Astrocyte (in vitro differentiated cells and primary cell): ENCODE measurements at places on chromosomes 3 and 15. TPM values are rescaled to one million over a fixed set of nuclear protein-coding genes. Genes with fewer than 3 reads are reported as not detected.
A peak's percentile ranks its signal among the peaks of the same experiment; 100 is the strongest.

The DHX36 gene
- total RNA-seq: 68.9 and 70.4 TPM in 2 replicates

The NR2E3 gene
- not detected in 2 replicates for total RNA-seq

- no peak for DNase-seq
These were observed 69.8 kb downstream of the CHRNA7 start for GRCh38 chr15:32099956-32100684.

The C15orf62 gene
- 0.19 TPM in 1 of 2 replicates, not detected in the other for total RNA-seq

The KBTBD13 gene
- not detected in 2 replicates for total RNA-seq

- peak; percentile 97 for DNase-seq
These were observed 163.1 kb upstream of the HES1 start for GRCh38 chr3:193972832-193973231.

The MAGI1 gene
- total RNA-seq: 27.4 and 31.8 TPM in 2 replicates

- no peak for DNase-seq
These were observed 137.3 kb downstream of the SSR3 start for GRCh38 chr3:156417559-156418132.

DNA sequence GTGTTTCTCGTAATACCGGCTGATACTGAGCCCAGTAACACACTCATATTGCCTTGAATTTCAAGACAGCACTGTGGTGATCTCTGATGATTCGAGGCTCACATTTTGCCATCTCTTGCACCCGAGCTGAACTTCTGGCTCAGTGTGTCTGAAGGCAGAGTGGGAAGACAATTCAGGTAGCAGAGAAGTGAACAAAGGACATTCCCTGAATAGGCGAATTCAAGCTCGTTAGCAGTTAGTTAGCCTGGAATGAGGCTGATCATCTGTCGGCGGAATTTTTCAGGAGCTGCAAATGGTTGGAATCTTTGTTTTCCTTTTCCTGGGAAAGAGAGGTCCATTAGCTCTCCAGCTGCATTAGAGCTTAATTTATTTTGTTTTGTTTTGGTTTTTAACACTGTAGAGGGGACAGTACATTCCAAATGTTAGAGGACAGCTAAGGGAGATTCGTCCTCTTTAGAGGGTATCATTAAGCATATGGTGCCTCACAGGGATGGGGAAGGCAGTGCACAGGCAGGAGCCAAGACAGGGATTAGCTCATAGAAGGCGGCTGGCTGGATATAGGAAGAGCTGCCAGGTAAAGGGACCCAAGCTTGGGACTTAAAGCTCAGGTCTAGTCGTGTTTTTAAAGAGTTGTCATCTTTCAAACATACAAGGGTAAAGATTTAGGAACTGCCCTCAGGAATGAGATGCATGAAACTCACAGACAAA lies 119.7 kb upstream of the DLG1 start:
- no peak for DNase-seq

DNA sequence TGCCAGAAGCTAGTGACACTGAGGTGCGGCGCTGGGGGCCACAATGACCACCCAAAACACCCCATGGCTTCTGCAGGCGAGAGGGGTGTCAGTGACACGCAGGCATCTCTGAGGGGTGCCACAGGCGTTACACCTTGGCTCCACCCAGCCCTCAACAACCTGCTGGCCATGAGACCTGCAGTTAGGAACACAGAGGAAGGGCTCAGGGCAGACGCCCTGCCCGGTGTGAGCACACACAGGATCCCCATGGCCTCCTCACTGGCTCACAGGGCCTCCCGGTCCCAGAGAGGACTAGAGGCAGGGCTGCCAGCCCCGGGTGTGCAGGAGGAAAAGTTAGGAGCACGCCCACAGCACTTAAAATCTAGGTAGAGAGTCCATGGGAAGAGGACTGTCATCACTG lies 35.1 kb downstream of the CYFIP1 start:
- DNase-seq: no peak

The EFCC1 gene
- not detected in 2 replicates for total RNA-seq

The CDV3 gene
- total RNA-seq: 290 and 323 TPM in 2 replicates

- no peak for DNase-seq
These were observed 75.2 kb upstream of the SLC4A7 start for GRCh38 chr3:27559381-27559780.

DNA sequence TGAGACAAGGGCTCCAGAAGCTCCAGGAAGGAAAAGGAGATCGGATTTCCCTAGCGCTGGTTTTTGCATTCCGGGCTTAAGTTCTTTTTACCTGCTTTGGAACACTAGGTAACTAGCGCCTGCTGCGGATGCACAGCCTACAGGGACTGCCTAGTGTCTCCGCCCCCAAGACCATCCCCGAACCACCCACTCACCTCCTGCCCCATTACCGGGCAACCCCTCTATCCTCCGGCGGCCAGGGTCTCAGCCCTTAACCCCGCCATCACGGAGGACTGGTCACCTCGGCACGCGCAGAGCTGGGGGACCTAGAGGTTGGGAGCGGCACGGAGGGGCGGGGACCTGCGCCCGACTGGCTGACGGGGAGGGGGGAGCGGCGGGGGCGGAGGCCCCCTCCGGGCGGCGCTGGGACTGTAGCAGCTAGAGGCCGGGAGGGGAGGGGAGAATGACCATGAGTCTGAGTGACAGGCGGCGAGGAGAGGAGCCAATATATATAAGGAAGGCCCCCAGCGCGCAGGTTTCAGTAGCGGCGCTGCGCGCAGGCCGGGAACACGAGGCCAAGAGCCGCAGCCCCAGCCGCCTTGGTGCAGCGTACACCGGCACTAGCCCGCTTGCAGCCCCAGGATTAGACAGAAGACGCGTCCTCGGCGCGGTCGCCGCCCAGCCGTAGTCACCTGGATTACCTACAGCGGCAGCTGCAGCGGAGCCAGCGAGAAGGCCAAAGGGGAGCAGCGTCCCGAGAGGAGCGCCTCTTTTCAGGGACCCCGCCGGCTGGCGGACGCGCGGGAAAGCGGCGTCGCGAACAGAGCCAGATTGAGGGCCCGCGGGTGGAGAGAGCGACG lies at the start of gene DLL4:
Gene DLL4 (plus strand): TSS at position 520 of the 839 bp plus-strand sequence. CDS start 329 bp downstream, outside the sequence.
- DNase-seq: peak; percentile 27

DNA sequence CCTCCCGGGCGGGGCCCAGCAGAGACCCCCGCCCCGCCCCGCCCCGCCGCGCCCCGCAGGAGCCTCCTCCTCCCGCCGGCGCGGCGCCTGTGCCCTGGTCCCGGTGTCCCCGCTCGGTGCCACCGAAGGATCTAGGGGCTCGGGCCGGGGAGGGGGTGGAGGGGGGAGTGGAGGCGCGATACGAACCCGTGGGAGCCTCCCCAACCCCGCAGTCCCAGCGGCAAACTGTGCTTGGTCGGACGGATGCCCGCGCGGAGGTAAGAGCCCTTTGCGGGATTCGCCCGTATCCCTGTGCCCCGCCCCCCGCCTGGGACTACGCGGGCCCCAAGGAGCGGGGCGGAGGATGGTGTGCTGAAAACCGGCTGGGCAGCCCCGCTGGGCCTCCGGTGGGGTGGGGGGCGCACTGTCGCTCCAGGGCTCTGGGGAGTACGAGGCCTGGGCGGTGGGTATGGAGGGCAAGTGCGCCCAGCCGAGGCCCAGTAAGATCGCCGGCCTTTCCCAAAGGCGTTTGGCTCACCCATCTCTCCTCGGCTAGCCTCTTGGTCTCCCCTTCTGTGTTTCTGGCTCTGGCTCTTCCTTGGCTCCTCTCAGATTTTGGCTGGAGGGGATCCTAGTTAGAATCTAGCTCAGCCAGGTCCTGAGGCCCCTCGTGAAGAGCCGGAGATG lies 65.6 kb upstream of the POLG start:
- no peak for DNase-seq

GRCh38 chr3:45603226-45603625 lies 8.7 kb downstream of the LIMD1 start:
- DNase-seq: no peak

The AMIGO3 gene
- 0.16 TPM in 1 of 2 replicates, not detected in the other for total RNA-seq

GRCh38 chr15:59532770-59533379 lies 78.7 kb upstream of the GCNT3 start:
- DNase-seq: no peak

GRCh38 chr3:64290161-64290560 lies 64.9 kb upstream of the PRICKLE2 start:
- DNase-seq: no peak
